Psoas muscle (tissue), 8 donors: ENCODE measurements at places on chromosomes 4 and X.

DNA sequence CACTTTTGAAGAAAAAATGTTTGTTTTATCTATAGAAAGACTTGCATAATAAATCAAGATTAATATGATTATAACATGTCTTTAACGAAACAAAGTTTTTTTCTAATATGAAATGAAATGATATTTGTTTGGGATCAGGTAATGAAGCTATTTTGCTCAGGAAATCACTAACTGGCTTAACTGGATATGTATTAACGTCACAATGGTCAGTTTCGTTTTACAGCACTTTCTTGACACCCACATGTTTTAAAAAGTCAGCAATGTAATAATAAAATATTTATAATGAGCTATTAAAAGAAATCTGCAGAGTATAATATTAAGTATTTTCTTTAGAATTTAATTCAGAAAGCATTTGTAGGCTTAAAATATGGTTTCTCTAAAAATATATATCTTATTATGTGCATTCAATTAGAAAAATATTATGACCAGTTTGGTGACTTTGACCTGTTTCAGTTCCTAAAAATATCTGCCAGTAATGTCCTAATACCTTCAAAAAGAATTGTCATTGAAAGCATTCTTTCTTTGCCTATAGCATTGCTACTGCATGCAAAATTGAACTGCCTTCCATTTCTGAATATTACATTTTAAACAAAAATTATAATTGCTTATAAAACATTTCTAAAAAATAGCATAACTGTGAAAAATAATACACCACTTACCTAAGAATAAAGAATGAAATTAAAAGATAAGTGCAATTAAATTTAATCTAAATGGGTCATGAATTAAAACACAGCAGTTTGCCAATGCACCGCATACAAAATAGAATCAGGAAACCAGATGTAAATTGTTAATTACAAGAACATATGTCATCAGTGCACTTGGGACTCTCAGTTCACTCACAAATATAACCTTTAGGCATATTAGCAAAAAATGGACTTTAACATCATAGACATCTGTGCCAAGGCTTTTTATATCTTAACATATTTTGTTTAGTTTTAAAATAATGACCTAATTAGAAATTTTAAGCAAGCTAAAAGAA, 31.6 kb downstream of the TIGD2 start:
- DNase-seq, result no peak

DNA sequence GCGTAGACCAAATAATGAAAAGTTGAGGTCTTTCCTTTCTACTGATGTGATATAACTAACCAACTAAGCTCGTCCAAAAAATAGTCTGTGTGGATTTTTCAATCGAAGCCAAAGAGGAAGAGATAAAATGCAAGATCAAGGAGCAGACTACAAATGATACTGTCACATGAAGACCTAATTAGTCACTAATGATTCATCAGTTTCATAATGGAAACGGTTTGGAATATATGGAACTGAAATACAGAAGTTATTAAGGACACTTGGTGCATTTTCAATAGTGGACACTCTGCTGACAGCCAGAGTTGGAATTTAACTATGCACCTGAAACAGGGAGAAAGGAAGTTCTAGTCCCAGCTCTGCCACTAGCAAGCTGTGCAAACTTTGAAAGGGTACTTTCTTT, 119.8 kb downstream of the GUCY2F start:
- DNase-seq, result no peak

DNA sequence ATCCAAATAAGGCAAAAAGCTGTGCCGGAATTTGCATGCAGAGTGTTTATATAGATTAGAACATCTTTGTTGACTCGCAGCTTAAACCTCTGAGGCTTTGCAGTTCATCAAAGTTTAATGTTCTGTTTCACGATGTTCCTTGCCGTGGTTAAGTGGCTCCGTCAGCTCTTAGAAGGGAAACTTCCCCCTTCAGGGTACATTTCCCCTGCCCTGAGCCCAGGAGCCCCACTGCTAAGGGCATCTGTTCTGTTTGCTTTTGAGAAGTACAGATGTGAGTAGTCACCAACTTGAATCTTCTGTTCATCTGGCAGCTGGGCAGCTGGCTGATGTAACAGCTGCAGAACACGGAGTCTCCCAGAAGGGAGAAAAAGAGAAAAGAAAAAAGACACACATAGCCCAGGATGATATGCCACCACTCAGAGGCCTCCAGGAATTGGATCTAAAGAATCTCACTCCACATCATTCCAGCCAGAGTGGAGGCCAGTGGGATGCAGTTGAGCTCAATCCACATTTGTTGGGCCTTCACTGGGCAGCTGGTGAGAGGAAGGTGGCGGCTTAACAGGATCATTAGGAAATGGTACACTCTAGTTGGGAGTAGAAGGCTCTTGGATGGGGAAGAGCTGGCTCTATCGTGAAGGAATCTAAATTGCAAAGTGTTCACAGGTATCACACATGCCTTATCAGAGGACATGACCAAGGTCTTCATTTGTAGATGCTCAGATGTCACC, 178.7 kb upstream of the RBPJ start:
- DNase-seq, result peak; percentile 33

- peak; percentile 87 for DNase-seq
Measured at GRCh38 chr4:11367371-11367770, 61.3 kb downstream of the HS3ST1 start.
